Nucleus accumbens (tissue), 56 donors: ENCODE measurements at places on chromosomes 7 and 10.

- peak; percentile 21 for DNase-seq
These were observed 10.1 kb downstream of the ITGB8 start for GRCh38 chr7:20340839-20341238.

DNA sequence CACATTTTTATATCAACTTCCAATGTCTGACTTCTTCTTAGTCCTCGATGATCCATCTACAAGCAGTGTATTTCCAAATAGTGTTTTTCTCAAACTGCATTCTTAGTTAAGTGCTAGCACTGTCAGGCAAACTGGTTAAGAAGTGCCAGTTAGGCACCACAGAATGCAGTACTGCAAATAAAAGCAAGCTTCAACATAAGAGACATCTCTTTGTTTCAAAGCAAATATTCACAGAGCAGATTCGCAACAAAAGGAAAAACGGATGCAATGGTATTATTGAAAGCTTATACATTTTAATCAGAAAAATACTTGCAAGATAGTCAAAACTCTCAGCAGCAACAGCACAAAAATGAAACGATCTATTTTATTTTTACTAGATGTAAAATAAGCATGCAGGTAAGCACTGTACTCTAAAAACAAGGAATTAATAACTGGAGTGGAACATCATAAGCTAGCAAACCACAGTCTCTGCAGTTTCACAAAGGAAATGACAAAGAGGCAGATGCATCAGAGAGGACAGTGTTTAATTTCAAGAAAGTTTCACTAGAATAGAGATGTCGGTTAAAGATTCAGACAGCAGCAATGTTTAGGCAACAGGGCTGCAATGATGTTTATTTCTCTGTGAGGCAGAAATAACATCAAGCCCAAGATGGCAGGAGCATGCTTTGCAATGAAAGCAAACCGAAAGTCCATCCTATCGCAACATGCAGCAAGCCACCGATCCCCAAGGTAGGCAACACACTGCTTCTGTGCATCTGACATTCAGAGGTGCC, 82.0 kb downstream of the FGFR2 start:
- no peak for DNase-seq

- DNase-seq: no peak
These were observed 55.0 kb upstream of the VWDE start for GRCh38 chr7:12458520-12459131.

GRCh38 chr7:156095908-156096539, 283.8 kb upstream of the SHH start:
- no peak for DNase-seq

- no peak for DNase-seq
These were observed 45.1 kb upstream of the ZPBP start for GRCh38 chr7:50138101-50138500.

- no peak for DNase-seq
These were observed 7.4 kb upstream of the SMIM30 start for GRCh38 chr7:113125728-113126127.

- no peak for DNase-seq
These were observed 85.7 kb downstream of the LRGUK start for GRCh38 chr7:134212576-134213546.

DNA sequence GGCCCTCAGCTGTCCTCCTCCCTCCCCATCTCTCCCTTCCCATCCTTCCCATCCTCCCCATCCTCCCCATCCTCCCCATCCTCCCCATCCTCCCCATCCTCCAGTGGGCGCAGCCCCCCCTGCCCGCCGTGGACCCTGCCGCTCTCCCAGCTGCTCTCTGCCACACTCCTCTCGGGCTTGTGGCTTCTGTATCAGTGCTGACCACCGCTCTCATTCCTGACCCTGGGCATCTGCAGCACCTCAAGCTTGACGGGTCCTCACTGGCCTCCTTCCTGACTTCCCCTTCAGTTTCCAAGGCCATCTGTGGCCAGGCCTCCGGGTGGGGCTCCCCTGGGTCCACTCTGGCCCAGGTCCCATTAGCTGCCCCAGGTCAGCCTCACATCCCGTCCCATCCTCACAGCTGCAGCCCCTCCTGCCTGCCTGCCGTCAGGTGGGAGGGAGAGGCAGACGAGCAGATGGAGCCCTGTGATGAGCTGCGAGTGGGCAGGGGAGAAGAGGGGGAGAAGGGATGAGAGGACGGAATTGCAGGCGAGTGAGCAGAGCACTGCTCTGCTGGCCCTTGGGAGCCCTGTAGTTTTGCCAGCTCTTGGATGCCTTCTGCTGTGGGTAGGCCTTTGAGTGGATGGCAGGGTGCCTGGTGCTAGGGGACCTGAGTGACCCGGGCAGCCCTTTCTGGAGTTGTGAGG, 35.7 kb downstream of the LHPP start:
- DNase-seq: no peak

DNA sequence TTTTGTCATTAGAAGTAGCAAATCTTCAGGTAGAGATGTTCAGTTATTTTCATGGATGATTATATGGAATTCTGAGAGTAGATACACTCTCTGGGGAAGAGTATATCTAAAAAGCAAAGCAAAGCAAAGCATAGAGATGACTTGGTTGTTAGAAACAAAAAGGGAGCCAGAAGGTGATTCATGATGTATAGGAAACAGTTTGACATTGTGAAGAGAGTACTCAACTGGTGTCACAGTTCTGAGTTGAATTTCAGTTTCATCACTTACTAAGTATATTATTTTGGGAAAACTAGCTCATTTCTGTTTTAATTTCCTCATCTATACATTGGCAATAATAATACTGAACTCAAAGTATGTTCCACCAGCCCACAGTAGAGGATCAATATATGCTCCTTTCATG, 86.8 kb downstream of the SEMA3C start:
- no peak for DNase-seq

DNA sequence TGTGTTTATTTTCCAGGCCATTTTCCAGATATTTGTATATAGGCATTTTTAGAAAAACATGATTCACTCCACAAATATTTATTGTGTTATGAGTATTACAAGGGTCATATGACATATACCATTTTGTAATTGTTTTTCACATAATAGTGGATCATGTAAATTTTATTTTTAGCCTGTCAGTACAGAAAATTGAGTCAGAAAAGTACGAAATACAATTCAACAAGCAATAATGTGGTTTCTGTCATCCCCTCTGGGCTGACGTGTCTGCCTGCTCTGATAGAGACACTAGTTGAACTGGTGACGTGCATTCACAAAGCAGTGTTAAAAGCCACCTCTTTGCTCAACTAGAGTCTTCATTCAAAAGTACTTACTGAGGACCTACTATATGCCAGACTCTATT, 97.9 kb upstream of the STEAP1B start:
- DNase-seq: no peak

GRCh38 chr7:959271-959670, 4.8 kb upstream of the ADAP1 start:
- DNase-seq: no peak

- DNase-seq: no peak
These were observed 7.6 kb downstream of the LOXL4 start for GRCh38 chr10:98260350-98260749.

DNA sequence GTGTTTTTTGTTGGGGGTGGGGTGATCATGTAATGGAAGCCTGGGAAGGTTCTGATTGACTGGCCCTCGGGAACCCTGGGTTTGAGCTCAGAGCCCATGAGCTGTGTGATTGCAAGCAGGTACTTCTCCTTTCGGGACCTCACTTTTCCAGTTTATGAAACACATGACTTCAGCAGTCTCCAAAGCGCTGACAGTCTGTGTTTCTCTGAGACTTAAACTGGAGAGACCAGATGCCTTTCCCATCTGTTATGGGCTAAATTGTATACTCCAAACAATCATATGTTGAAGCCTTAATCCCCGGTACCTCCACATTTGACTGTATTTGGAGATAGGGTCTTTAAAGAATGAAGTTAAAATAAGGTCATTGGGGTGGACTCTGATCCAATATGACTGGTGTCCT, 493.6 kb downstream of the GALNT17 start:
- no peak for DNase-seq

DNA sequence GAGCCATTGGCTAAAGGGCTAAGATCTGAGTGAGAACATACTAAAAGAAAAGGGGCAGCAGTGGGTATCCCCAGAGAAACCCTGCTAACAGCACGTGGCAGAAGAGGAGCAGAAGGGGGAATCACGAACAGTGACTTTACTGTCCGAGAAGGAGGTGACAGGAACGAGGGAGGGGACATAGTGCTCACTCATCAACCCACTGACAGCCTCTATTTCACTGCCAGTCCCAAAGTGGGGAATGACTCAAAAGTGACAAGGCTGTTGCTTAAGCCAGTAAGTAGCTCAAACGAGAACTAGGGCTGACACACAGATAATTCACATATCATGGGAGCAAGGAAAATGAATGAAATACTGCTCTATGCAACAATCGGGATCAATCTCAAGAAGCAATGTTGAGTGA, 92.7 kb downstream of the RSU1 start:
- no peak for DNase-seq

- no peak for DNase-seq
These were observed 24.9 kb downstream of the POLR3A start for GRCh38 chr10:78004215-78005026.

GRCh38 chr10:88116481-88116880, 253.1 kb downstream of the PTEN start:
- no peak for DNase-seq

DNA sequence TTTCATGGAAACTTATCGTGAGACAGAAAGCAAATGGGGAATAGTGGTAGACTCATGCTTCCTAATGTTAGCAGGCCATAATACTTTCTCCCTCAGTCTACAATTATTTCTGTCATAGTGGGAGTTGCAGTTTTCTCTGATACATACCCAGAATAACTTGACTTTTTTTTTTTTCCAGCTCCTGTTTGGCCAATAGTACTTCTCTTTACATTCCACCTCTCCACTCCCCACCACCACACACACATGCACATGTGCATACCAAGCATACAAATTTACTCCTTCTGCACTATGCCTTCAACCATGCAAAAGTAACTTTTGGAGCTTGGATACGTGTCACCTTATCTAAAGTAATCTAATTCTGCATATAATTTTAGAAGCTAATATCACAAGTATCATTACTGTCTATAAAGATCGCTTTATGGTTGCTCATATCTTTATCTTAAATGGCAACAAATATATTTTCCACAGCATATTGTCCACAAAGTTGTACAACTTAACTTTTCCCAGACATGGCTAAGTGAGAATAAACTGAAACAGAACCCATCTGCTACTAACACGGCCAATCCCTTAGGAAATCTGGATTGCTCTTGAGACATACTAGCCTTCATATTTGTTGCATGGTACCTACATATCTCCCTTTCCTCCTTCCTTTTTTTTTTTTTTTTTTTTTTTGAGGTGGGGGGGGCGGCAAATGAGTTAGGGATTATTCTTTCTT, 49.0 kb downstream of the TES start:
- no peak for DNase-seq

DNA sequence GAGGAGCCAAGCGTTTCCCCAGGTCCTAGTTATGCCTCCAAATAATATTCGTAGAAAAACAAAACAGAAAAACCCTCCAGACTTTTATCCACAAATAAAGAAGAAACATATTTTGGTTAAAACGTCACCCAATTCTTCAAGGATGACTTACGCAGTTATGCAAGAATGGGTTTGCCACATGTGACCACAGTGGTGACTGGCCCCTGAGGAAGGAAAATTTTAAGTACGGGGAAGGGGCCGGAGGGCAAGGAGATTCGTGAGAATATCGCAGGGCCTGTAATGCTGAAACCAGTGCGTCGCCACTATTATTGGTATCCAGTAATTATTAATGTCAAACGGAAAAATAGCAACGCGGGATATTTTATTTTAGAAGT, 537 bp upstream of the MRPS24 start:
- no peak for DNase-seq
